Hematopoietic multipotent progenitor cell treated with erythropoietin and hydrocortisone succinate and interleukin-3 and kit ligand, for 15 days (in vitro differentiated cells): ENCODE measurements at places on chromosomes 3 and 15.

- no peak for DNase-seq
These were observed 2.9 kb downstream of the PLXND1 start for GRCh38 chr3:129603561-129603942.

DNA sequence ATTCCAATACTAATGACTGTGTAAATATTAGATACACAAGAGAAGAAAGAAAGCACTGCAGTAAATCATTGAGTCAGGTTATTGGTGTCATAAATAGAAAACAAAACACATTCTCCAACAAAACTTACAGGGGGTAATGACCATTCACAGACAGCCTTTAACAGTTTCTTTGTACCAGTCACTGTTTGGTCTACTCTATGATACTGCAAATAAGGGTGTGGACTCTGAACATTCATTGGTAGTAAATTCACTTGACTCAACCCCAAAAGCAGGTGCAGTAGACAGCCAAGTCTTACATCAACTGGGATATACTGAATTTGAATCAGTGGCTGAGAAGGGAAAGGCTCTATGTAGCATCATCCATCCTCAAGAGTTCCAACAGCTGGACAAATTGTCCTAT lies 463.5 kb downstream of the FOXP1 start:
- DNase-seq, result no peak

DNA sequence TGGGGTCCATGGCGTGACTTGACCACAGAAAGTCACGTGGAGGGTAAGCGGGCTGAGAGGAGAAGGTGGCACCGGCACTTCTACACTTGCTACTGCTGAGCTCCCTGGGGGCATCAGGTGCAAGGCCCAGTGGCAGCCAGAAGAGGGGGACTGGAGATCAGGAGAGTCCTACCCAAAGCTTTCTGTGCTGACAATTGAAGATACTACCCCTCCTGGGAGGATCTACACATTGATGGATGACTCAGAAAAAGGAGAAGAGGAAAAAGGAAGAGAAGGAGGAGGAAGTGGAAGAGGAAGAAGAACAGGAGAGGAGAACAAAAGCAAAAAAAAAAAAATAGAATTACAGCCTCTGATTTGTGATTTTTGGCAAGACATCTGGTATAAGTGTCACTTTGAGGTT lies 41.2 kb downstream of the MYO5C start:
- DNase-seq, result no peak

DNA sequence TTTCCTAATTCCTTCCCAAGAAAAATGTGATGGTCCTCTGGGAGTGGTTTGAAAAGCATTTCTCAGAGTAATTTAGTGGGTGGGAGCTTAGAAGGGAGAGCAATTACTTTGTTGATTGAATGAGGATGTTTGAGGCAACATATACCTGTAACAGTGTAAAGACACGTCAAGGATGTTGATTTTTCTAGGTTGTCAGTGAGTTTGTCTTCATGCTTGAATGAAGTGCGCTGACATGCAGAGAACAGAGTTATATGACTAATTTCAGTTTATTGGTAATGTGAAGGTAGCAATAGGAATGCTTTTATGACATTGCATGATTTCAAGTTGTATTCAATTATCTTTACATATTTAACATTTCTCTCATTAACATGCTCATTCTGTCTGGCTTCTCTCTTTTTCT lies 286.9 kb downstream of the NFKBIZ start:
- no peak for DNase-seq

DNA sequence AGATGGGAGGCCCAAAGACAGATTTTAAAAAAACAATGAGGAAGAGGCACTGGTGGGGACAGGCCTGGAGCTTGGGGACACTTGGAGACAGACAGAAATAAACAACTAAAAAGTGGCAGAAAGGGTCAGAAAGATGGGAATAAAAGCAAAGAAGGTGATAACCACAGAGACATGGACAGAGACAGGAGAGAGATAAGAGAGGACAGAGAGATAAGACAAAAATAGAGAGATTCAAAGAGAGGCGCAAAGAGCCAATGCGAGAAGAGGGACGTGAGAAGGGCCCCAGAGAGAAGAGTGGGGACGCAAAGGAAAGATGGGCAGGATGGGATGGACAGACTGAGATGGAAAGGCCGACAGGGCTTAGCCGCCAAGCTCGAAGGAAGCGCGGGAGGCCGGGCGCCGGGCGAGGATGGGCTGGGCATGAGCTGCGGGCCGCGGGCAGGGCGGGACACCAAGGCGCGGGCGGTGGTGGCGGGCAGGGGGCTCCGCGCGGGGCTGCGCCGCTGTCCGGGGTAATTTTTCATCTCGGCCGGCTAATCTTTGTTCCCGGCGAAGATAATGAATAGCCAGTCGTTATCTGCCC lies 3.1 kb upstream of the GATA2 start:
- no peak for DNase-seq

DNA sequence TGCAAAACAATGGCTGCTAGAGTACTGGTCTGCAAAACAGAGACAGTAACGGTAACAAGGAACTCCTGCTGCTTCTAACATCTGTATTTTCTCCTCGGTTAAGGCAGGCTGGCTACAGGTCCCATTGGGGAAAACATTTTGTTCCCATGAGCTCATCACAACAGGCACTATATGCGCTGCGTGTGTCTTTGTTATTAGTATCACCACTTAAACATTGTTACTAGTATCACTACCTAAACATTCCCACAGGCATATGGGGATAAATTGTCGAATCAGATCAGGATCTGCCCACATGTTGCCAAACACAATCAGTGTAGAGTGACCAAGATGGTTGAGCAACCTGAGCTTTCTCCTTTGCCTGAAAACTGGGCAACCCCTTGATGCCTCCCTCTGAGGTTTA lies 77.2 kb downstream of the TOP2B start:
- DNase-seq, result no peak

DNA sequence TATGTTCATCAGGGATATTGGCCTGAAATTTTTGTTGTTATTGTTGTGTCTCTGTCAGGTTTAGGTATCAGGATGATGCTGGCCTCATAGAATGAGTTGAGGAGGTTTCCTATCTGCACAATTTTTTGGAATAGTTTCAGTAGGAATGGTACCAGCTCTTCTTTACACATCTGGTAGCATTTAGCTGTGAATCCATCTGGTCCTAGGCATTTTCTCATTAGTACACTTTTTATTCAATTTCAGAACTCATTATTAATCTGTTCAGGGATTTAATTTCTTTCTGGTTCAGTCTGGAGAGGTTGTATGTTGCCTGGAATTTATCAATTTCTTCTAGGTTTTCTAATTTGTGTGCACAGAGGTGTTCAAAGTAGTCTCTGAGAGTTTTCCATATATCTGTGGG lies 57.0 kb downstream of the STRIT1 start:
- no peak for DNase-seq

- DNase-seq, result no peak
These were observed 214.5 kb downstream of the XXYLT1 start for GRCh38 chr3:195056506-195056905.

- no peak for DNase-seq
These were observed 17.2 kb downstream of the CCDC33 start for GRCh38 chr15:74253211-74253921.

DNA sequence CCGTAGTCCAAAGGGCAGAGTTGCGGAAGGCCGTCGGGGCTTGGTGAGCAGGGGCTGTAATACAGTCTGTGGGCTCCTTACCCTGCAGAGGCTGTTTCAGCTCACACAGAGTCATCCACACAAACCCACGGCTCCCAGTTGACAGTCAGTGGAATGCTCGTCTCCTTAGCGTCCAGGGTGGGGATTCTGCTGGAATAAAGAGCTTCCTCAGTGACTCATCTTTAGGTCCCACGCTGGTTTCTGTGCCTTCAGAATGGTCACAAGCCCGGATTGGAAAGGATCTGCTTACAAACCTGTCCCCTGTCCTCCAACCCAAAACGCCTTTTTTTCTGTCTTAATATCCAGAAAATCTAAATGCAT lies 201.3 kb upstream of the TPM1 start:
- DNase-seq, result no peak

DNA sequence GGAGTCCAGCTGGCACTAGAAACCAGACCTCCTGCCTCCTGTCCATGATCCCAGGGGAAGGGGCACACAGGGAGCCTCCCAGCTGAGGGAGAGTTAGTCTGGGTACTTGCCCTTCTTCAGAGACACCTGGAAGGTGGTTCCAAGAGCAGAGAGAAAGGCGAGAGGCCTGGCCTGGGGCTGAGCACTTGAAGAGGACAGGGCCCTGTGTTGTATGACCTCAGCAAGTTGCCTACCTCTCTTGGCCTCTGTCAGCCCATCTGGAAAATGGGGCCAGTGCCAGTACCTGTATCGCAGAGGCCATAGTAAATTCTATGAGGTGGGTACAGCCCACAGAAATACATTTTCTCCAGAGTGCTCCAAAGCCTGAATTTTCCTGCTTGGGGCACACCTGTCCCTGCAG lies 19.5 kb downstream of the PTH1R start:
- DNase-seq, result no peak

- no peak for DNase-seq
These were observed 445.6 kb downstream of the ERC2 start for GRCh38 chr3:56022619-56023018.

DNA sequence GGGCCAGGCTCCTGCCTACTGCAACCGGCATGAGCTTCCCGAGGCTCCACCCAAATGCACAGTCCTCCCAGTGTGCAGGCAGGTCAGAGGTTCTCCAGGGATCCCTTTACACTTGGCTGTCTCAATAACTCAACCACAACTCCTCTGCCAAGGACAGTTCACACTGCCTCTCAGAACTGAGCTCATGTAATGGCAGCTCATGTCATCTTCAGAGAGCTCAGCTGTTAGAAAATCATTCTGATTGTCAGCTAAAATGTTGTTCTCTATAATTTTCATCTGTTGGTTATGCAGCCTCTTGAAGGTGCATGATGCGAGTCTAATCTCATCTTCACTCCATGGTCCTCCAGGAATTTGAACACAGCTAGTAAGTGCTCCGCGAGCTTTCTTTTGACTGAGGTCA lies 76.7 kb downstream of the SST start:
- DNase-seq, result no peak

GRCh38 chr15:40062816-40063562 lies 24.0 kb upstream of the SRP14 start:
- no peak for DNase-seq

DNA sequence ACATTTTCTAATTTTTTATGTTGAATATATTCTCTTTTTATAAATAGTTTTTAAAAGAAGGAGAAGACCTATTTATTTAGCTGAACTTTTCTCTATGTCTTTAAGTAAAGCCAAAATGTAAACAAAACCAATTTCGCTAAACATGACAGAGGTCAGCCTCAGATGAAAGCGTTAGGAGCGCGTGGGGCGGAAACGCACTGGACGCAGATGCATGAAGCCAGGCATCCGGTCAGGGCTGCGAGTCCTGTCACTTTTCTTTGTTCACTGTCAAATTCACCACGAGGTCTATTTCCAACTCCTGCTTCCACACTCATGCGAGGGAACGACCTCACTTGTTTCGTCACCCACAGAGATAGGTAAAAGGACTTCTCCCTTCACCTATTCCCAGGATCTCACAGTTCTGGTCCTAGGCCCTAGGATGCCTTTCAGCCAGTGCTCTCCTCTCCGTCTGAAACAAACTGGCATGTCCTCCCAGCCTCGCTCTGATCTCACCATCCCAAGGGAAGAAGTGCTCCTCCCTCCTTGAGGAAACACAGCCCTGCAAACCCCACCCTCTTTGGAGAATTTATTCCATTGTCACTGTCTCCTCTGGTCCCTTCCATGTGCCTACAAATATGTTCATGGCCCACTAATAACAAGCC lies 57.9 kb downstream of the ITGB5 start:
- DNase-seq, result no peak

GRCh38 chr15:57223887-57224286 lies 152.4 kb upstream of the CGNL1 start:
- DNase-seq, result no peak

DNA sequence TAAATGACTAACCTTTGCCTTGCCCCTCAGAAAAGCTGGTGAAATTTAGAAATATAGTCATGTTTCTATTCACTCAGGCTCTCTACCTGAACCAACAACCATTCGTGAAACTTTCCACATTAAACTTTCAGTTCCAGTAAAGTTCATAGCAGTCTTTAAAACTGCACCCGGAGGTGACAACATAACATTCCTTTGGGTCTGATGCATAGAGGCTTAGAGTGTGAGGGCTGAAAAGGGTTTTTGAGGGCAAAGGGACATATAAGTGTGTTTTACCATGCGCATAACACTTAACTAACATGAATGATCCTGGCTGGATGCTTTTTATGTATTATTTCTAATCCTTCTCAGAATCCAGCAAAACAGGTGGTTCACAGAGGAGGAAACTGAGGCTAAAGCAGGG lies 471.7 kb upstream of the MCTP2 start:
- DNase-seq, result no peak

DNA sequence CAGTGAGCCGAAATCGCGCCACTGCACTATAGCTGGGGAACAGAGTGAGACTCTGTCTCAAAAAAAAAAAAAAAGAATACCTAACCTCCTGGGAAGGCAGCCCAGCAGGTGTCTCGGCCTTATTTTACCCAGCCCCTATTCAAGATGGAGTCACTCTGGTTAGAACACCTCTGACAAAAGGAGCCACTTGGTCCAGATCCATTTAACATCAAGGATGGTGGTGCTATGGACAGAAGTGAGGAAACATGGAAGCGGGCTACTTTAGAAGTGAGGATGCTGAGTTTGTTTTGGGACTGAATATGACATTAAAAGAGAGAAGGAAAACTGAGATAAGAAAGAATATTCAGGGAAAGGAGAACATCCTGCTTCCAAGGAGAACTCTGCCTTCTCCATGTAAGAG lies 14.7 kb downstream of the GLDN start:
- DNase-seq, result no peak

- no peak for DNase-seq
These were observed 98.9 kb downstream of the ULK4 start for GRCh38 chr3:41863024-41863423.

GRCh38 chr3:107325446-107325845 lies 51.8 kb upstream of the CCDC54 start:
- DNase-seq, result no peak

- no peak for DNase-seq
These were observed 563.8 kb downstream of the TBL1XR1 start for GRCh38 chr3:176633511-176633910.

DNA sequence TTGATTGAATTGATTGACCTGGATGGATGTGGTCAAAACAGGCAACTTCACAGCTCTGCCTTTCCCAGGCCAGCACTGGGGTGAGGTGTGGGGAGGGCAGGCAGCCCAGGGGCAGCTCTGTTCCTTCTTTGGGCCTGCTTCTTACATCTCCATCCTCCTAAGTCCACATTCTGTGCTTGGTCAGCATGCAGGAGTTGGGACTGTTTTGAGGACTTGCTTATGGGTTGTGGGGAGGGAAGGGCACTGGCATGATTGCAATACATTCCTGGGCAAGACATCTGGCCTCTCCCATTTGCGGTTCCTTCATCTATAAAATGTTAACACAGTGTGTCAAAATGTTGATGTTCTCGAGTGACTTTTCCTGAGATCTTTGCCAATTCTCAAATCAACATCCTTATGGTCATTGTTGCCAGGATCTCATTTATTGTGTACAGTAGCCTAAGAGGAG lies 84.1 kb downstream of the ST6GAL1 start:
- DNase-seq, result no peak

DNA sequence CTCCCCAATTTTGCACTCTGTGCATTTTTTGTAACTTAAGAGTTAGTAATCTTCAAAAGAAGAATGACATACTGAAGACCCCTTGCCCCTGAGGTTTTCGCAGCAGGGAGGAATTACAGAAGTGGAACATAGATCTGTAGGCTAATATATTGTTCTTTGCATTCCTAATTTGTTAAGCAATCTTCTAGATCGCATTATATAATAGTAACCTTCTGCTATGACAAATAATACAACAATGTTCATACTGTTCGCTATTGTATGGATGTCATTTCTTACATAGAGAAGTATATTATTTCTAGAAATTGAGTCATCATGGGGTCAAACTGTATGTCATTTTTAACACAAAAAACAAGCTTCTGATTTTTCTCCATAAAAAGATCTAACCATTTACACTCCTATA lies 95.8 kb upstream of the TGFBR2 start:
- DNase-seq, result no peak

GRCh38 chr3:127825756-127826155 lies 3.4 kb upstream of the MGLL start:
- no peak for DNase-seq
